MCF 10A (cell line): ENCODE measurements at places on chromosomes 5 and 9. TPM values are rescaled to one million over a fixed set of nuclear protein-coding genes. Genes with fewer than 3 reads are reported as not detected.

GRCh38 chr9:27487927-27488326 lies 36.2 kb upstream of the IFNK start:
- no peak for DNase-seq

DNA sequence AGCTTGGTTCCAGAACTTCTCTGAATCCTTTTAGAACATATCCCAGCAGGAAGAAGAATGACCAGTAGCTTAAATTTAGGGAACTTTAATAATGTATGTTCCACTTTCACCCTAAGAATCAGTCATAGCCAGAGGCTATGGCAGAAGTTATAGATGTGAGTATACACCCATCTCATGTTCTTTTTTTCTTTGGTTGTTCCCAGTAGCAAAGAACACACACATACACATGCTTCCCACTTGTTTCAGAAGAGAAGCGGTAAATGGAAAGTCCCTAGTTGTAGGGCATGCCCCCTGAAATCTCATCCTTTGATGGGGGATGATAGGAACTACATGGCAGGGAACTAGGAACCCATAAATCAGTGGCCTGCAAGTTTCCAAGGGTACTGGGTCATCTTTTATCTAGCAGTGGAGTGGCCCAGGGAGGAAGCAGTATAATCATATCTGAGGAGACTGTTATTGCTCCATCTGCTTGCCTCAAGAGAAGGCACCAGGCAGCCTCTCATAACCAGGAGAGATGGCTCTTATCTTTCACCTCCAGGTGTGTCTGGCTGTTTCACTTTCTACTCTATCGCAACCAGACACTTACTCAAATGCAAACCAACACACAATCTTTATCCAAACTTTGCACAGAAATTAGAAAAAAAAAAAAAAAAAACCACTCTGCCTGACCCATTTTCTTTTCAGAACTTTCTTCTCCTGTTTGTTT lies 109.5 kb downstream of the SNCAIP start:
- no peak for DNase-seq

Gene LVRN
- total RNA-seq: 0.71 and 0.77 TPM in 2 replicates

DNA sequence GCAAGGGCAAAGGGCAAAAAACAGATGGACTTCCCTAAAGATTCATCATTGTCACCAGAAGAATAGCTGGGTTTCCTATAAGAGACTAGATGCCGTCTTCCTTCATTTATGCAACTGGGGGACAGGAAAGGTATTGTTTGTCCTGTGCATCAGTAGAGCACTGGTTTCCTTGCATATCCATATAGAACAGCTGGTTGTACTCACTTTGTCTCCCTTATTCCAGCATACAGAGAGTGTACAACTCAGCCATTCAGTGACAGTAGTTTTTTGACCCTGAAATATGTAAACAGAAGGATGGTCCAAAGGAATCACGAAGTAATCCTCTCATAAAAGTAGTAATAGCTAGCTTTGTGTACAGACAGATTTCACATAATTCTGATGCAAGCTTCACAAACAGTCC lies 22.5 kb upstream of the MAST4 start:
- no peak for DNase-seq

GRCh38 chr5:170632985-170633234 lies 129.1 kb downstream of the KCNIP1 start:
- no peak for DNase-seq

Gene TICAM2
- 3.7 and 8.3 TPM in 2 replicates for total RNA-seq

DNA sequence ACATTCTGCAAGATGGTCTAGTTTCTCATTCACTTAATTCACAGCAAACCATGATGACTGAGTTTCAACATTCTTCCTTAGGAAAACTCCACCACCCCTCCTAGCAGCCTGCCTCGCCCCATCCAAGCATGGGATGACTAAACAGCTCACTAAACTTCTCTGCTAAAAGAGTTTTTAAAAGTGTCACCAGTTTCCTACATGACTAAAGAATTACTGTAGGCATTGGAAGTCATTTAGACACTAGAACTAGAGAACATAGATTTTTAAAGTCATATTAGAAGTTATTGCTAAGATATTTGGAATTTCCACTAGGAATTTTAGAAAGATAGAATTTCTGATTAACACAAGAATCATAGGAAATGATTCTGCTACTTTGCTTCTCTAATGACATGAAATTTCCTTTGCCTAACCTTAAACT lies 5.5 kb upstream of the ESM1 start:
- DNase-seq: peak; percentile 42

DNA sequence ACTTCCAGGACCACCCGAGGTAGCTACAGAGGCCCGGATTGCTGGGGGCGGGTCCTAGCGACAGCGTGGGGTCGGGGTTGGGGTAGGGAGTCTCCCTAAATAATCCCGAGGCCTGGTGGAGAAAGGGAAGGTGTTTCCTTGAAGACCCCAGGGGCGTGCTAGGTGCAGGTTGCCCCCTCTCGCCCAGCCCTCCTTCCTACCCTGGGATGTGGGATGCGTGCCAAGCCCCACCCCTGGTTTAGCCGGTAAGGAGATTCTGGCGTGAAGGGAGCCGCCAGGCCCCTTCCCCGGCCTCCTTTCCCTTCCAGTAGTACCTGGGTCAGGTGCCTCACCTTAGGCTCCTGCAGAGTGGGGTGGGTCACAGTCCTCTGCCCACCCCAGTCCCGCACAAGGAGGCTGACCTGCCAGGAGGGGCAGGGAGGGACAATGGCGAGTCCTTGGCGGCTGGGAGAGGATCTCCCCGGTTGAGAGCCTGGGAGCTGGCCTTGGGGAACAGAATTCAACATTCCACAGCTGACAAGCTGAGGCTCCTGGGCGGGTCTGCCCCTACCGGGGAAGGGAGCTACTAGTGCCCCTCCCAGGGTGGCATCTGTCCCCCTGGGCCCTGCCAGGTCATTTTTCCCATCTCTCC lies 674 bp downstream of the TSPAN17 start:
- peak; percentile 54 for DNase-seq

GRCh38 chr5:38258319-38259061 lies at the start of gene EGFLAM:
TSS of gene EGFLAM (plus strand) at chr5:38258559. CDS start at chr5:38258755, 196 bp downstream.
- peak; percentile 6 for DNase-seq

GRCh38 chr9:132414731-132415130 lies 4.7 kb downstream of the CFAP77 start:
- no peak for DNase-seq

GRCh38 chr5:147887026-147887627 lies 8.6 kb downstream of the SCGB3A2 start:
- DNase-seq: peak; percentile 75

DNA sequence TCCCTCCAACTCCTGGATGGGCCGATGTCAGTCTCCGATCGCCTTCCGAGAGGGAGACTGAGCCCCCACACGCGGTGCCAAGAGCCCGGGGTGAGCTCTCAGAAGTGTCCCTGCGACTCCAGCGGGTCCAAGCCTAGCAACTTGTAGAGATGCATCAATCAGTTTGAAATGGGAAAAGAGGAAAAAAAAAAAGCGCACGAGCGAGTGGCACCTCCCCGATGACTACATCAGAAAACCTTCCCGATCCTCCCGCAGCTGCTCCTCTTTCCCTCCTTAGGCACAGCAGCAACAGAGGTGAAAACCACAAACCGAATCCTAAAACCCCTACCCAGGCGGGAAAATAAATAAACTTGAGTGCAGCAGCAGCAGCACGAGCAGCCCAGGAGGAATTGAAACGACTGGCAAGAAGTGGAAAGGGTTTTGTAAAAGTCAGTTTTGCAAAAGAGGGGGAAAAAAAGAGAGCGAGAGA lies 1.0 kb upstream of the EFNA5 start:
- DNase-seq: peak; percentile 87

- no peak for DNase-seq
Observed at GRCh38 chr9:133980864-133981588, 11.1 kb downstream of the VAV2 start.

DNA sequence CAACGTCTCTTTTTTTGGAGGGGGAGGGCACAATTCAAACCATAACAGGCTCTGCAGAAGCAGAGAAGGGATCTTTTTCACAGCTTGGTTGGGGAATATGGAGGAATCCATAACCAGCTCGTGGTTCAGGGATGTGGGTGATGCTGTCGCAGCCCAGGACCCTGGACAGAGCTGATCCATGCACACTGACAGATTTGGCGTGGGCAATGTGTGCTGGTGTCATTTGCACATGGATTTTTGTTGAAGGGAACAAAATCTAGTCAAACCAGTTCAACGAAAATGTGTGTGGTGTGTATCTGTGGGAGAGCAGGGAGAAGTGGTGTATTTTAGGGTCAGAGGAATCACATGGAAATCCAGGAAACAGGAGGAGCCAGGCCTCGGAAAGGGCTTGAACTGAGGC lies 4.2 kb downstream of the DOCK2 start:
- no peak for DNase-seq

GRCh38 chr5:142626099-142626498 lies 59.8 kb downstream of the FGF1 start:
- no peak for DNase-seq

Gene FOXD4L3
- 0.96 TPM in 1 of 2 replicates, not detected in the other for total RNA-seq

- peak; percentile 28 for DNase-seq
Observed at GRCh38 chr9:17802249-17802857, 223.5 kb downstream of the SH3GL2 start.

DNA sequence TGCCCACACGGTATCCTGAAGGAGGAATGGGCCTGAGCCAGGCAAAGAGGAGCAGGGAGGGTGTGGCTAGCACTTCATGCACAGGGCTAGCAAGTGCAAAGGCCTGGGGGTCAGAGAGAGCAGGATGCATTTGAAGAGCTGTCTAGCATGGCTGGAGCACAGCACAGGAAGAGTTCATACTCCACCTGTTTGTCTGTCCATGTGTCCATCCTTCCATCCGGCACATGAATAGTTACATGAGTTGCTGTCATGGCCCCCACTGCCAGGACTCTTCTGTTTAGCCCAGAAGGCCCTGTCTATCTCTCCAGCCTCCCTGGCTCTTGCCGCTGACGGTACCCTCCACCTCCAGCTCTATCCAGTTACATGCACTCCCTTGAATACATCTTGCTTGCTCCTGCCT lies 17.1 kb downstream of the RGS3 start:
- DNase-seq: no peak

Gene SPATA31A5
- not detected in 2 replicates for total RNA-seq

- DNase-seq: no peak
Observed at GRCh38 chr5:94715768-94716167, 97.3 kb downstream of the SLF1 start.

GRCh38 chr5:16712178-16712577 lies 95.4 kb upstream of the RETREG1 start:
- no peak for DNase-seq

Gene CER1
- total RNA-seq: not detected in 2 replicates

Gene PLAC8L1
- 2.5 and 3.0 TPM in 2 replicates for total RNA-seq

GRCh38 chr5:881551-881935 lies 11.1 kb downstream of the BRD9 start:
- DNase-seq: no peak

DNA sequence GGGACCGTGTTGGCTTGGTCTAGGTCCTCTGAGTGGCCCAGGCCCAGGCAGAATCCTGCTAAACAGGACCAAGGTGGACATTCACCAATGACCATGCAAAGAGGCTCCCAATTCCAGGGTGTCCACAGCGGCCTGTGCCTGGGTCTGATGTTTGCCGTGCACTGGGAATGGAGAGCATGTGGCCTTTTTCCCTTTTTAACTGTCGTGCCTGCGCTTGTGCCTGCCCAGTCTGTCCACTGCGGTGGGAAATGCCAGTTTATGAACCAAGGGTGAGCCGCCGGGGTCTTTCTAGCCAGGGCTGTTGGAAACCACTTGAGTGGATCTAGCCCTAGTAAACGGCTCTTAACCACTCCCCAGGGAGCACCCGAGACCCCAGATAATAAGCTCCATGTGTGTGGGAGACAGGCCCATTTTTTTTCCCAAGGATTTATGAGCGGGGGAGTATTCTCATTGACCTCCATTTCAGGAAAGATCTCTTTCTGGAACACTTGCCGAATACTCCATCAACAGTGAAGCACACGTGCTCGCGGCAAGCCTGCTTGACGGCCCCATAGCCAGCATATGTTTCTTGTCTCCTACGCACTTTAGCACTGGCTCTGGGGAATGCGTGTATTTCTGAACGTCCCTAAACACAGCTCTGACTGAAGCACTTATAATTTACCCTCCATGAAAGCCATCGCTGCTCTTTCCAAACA lies 93.2 kb upstream of the PHYKPL start:
- DNase-seq: no peak

Gene GCNT1
- total RNA-seq: 11.5 and 12.4 TPM in 2 replicates

- DNase-seq: no peak
Observed at GRCh38 chr9:79756414-79756813, 184.6 kb downstream of the TLE4 start.

- no peak for DNase-seq
Observed at GRCh38 chr5:31504529-31504928, 27.4 kb downstream of the DROSHA start.

Gene PCDHGB1
- total RNA-seq: 0.19 and 0.59 TPM in 2 replicates

- no peak for DNase-seq
Observed at GRCh38 chr5:33337637-33337992, 103.2 kb upstream of the TARS1 start.

Gene PCDHGA2
- 0.32 and 0.33 TPM in 2 replicates for total RNA-seq

- peak; percentile 68 for DNase-seq
Observed at GRCh38 chr9:13088720-13089427, 190.6 kb downstream of the MPDZ start.

DNA sequence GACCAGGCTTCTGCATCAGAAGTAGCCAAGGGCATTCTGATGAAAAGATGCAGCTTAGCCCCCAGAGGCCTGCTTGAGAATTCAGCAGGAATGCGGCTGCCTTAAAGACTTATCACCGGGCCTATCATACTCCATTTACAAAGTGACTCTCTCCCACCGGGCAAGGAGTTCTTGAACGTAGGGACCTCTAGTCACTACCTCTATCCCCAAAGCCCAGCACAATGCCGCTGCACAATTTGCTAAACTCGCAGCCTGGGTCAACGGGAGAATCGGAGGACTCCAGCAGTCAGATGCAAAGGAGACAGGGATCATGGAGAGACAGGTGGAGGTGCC lies 661 bp downstream of the PDCL start:
- no peak for DNase-seq

GRCh38 chr9:121328876-121329681 lies 41.0 kb downstream of the STOM start:
- DNase-seq: no peak

Gene NOTCH1
- total RNA-seq: 37.5 and 53.4 TPM in 2 replicates

- no peak for DNase-seq
Observed at GRCh38 chr5:31196309-31196708, 2.8 kb downstream of the CDH6 start.

- DNase-seq: no peak
Observed at GRCh38 chr5:89613222-89613956, 730.4 kb upstream of the MEF2C start.

Gene PCDHA1
- 0.07 TPM in 1 of 2 replicates, not detected in the other for total RNA-seq

- peak; percentile 49 for DNase-seq
Observed at GRCh38 chr9:136566901-136567300, 21.1 kb upstream of the NOTCH1 start.

- DNase-seq: no peak
Observed at GRCh38 chr5:123800640-123801039, 288.7 kb downstream of the CSNK1G3 start.

Gene PCDHA4
- 0.16 and 0.49 TPM in 2 replicates for total RNA-seq

- DNase-seq: peak; percentile 67
Observed at GRCh38 chr5:54742417-54742891, 224.9 kb downstream of the SNX18 start.

Gene WHRN
- 9.4 and 12.8 TPM in 2 replicates for total RNA-seq

GRCh38 chr5:143758750-143759149 lies 53.2 kb upstream of the HMHB1 start:
- DNase-seq: no peak

- peak; percentile 73 for DNase-seq
Observed at GRCh38 chr5:31232273-31232888, 38.9 kb downstream of the CDH6 start.

- DNase-seq: no peak
Observed at GRCh38 chr9:121675969-121676822, 24.8 kb downstream of the DAB2IP start.

Gene EFNA5
- total RNA-seq: 45.8 and 51.2 TPM in 2 replicates

GRCh38 chr5:73393611-73394489 lies 54.7 kb downstream of the FOXD1 start:
- DNase-seq: peak; percentile 82

Gene GABRB2
- total RNA-seq: not detected in 2 replicates
